Omental fat pad (tissue), 4 donors: ENCODE measurements at places on chromosomes 5 and 9. TPM values are rescaled to one million over a fixed set of nuclear protein-coding genes. Genes with fewer than 3 reads are reported as not detected.

DNA sequence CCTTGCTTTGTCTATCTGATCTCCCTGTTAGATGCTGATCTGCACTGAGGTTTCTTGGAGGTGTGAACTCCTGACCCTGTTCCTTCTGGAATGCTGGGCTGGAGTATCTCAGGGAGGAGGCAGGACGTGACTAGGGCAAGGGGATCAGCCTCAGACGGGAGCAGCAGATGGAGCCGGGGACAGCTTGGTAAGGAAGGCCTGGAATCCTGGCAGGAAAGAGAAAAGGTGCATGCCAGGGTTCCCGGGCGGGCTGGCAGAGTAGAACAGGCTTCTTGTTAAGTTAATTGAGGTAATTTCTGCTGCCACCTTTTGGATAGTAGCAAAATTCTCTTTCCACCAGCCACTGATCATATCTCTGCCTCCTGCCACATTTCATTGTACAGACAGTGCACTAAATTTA is 180.9 kb downstream of the ZNF462 start:
- no peak for DNase-seq

GRCh38 chr9:107284636-107285035 is 1.6 kb downstream of the RAD23B start:
- no peak for DNase-seq

DNA sequence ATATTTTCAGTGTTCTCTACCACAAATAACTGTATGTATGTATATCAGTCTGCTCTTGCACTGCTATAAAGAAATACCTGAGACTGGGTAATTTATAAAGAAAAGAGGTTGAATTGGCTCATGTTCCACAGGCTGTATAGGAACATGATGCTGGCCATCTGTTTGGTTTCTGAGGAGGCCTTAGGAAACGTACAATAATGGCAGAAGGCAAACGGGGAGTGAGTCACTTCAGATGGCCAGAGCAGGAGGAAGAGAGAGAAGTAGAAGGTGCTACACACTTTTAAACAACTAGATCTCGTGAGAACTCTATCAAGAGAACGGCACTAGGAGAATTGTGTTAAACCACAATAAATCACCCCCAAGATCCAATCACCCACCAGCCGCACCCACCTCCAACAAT is 121.7 kb downstream of the ADAMTS6 start:
- no peak for DNase-seq

- no peak for DNase-seq
Observed at GRCh38 chr9:126830827-126831226, 26.0 kb downstream of the ZBTB43 start.

- DNase-seq = no peak
Observed at GRCh38 chr9:31137176-31138160, 1247.0 kb upstream of the ACO1 start.

DNA sequence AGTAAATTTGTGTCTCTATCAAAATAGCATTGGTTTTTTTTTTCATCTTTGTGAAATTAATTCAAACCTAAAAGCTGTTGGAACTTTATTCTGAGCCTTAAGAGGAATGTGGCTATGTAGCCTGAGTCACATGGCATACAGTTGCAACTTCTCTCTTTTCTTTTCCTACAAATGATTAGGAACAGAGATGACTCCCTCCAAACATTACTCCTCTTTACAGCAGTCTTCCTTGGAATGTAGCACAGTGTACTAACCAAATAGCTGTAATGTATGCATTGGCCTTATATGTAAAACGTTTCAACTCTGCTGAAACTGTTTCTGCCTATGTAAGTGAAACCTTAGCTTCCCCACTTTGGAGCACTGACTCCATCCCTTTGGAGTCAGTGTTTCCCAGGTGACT is 100.9 kb upstream of the MAP1B start:
- no peak for DNase-seq

DNA sequence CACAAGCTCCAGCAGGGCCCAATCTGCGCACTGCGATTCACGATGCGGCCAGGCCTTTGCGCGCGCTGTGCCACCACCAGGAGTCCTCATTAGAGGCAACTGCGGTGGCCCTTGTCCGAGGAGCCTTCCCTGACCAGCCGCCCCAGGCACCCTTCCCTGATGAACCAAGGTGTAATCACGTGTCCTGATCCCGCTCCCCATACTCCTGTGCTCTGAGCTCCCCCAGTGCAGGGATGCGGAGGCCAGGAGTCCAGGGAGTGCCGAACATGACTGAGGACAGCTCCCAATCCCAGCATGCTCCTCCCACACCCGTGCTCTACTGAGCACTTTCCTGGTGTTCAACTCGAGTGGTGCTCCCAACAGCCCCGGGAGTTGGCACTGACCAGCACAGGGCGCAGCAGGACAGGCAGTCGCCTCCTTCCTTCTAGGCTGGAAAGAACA is 134.8 kb downstream of the ZNF354C start:
- no peak for DNase-seq

DNA sequence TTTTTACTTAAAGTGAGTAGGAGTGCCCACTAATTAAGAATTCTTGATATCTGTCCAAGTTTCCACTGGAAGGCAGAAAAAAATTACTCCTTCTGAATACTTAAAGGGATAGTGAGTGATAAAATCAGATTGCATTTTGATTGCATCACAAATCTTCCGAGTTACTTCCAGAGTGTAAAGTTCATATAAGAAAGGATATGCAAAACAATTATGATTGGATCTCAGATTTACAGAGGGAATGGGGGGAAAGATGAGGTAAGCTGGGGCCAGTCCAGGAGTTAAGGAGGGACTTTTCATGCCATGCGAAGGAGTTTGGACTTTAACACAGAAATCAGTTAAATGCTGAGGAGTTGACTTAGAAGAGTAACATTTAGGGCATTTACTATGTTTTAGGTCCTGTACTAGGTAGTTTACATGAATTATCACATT is 9.3 kb upstream of the RNF145 start:
- DNase-seq = no peak

DNA sequence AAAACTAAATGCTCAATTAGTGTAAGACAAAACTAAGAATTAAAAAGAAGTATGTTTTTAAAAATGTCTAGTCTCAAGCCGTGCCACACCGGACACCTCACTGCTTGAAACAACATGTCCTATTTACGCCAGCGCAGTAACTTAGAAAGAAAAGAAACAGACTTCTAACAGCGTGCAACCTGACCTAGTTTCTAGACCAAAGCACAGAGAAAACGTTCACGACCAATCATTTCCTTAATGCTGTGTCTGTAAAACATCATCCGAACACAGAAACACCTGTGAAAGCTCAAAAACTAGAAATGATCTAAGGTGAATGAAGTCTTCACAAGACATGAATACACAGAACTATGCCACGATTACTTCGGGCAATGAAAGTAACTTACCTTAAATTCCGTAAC is 4.0 kb downstream of the BRD9 start:
- no peak for DNase-seq

GRCh38 chr5:98651715-98652114 is 121.7 kb upstream of the RGMB start:
- no peak for DNase-seq

GRCh38 chr5:9720361-9720760 is 90.2 kb upstream of the TAS2R1 start:
- DNase-seq = no peak

DNA sequence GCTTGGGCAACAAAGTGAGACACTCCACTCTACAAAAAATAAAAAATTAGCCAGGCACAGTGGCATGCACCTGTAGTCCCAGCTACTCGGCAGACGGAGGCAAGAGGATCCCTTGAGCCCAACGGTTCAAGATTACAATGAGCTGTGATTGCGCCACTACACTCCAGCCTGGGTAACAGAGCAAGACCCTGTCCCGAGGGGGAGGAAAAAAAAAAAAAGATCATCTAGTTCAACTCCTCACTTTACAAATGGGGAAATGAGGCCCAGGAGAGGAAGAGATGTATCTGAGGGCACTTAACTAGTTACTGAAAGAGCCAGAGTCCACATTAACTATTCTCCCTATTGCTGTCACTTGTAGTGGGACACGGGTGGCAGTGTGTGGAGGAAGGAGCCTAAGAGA is 13.8 kb downstream of the PDCL start:
- DNase-seq = no peak

DNA sequence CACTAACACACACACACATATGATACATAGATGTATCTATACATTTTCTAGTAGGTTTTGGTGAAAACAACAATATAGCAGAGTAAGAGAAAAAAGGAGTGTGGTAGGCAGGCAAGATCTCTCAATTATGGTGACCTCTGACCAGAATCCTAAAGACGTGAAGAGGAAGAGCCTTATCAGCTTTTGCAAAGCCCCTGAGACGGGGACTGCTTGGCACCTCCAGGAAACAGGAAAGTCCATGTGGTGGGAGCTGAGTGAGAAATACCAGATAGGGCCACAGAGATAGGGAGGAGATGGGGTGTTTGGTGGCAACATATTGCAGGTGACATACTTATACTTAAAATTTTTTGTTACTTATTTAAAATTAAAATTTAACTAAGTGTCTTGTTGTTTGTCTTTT is 39.9 kb upstream of the CTXN3 start:
- no peak for DNase-seq

GRCh38 chr9:114000671-114001409 is 77.3 kb downstream of the AMBP start:
- no peak for DNase-seq

GRCh38 chr9:114688909-114689610 is 7.1 kb upstream of the TEX48 start:
- no peak for DNase-seq

DNA sequence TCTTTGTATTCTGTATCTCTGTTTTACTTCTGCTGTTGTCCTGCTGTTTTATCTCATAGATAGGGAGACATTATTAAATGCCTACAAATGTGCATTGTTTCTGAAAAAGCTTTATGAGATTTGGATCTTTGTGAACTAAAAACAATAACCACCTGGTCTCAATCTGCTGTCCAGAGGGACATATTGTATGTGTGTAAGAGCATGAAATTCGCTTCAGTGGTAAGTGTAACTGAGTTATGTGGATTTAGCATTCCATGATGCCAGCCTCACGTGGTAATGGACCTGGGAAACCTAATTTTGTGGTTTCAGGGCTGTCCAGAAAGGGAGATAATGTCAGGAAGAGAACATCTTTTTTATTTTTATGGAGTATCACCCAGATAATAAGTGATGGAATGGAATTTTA is 119.3 kb downstream of the GDNF start:
- DNase-seq = no peak

GRCh38 chr9:136531904-136532798 is 13.7 kb downstream of the NOTCH1 start:
- no peak for DNase-seq

DNA sequence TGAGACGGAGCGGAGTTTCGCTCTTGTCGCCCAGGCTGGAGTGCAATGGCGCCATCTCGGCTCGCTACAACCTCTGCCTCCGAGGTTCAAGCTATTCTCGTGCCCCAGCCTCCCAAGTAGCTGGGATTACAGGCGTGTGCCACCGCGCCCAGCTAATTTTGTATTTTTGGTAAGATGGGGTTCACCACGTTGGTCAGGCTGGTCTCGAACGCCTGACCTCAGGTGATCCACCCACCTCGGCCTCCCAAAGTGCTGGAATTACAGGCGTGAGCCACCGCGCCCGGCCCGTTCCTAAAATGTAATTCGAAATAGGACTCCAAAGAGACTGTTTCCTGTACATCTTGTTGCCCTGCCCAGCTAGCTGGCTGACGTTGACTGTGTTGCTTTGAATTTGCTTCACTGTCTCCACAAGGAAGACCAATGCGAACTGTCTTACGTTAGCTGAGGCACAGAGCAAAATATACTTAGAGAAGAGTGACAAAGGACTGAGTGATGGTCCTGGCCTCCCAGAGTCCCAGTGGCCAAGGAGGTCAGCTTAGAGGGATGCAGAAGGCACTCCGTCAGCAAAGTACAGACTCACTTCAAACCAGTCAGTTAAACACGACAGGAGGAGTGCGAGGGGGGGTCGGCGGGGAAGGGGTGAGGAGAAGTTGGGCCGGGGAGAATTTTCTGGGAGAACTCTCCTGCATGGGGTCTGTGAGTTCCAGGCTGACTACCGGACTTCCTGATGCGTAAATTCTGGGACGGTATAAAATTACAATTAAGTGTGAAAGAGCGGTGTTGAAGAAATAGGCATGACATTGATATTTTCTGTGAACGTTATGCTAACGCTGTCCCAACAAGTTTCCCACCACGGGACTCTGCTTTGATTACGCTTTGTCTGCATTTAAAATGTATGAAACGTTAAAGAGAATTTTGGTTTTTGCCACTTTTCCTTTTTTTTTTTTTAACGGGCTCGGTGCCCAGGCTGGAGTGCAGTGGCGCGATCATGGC is 6.8 kb upstream of the TRIM41 start:
- no peak for DNase-seq

CER1 gene
- not detected for total RNA-seq

F12 gene
- total RNA-seq = 0.38 TPM

NEUROG1 gene
- not detected for total RNA-seq

SUSD3 gene
- 24.2 TPM for total RNA-seq

C9orf153 gene
- 2.8 TPM for total RNA-seq

ALDOB gene
- not detected for total RNA-seq

GBGT1 gene
- 27.9 TPM for total RNA-seq

SEMA6A gene
- total RNA-seq = 70.3 TPM

TMEM232 gene
- total RNA-seq = 2.8 TPM
